ENCODE measurements at places on chromosomes 6 and 20.

GRCh38 chr6:161507375-161507774 lies 233.5 kb upstream of the AGPAT4 start:
- DNase-seq = no peak

DNA sequence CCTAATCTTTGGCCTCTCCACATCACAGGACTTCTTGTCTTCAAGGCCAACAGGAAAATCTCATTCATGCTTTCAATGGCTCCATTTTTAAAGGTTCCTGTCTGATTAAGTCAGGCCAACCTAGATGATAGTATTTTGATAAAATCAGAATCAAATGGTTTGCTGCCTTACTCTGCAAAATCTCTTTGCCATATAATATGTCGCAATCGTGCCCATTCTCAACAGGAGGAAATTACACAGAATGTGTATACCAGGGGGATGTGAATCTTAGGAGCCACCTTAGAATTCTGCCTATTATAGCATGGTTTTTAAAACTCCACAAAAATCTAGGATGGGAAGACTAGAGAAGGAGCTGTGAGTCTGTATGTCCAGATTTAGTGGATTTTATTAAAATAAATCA lies 612.9 kb upstream of the MAN1A1 start:
- no peak for DNase-seq

- DNase-seq = peak; percentile 66
Measured at GRCh38 chr6:13574571-13575376, at the start of gene SIRT5. Gene SIRT5 (plus strand): TSS chr6:13574601. CDS start chr6:13584111, 9,510 bp downstream.

GRCh38 chr6:42200035-42200434 lies 5.3 kb upstream of the GUCA1B start:
- DNase-seq = no peak

DNA sequence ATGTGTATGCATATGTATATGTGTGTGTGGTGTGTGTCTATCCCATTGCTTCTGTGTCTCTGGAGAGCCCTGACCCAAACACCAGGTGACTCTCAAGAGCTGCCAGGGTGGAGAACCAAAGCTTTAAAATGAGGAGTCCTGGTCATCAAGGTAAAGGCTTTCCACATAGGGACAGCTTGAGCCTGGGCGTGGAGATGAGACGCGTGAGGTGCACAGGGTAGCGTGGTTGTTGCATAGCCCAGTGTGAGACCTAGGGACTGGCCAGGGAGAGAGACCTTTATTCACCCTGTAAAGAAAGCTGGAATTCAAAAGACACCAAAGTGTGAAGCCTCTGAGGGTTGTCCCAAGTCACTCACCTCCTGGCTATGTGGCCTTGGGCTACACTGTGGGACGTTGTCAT lies 149.1 kb downstream of the SYCP2 start:
- no peak for DNase-seq

DNA sequence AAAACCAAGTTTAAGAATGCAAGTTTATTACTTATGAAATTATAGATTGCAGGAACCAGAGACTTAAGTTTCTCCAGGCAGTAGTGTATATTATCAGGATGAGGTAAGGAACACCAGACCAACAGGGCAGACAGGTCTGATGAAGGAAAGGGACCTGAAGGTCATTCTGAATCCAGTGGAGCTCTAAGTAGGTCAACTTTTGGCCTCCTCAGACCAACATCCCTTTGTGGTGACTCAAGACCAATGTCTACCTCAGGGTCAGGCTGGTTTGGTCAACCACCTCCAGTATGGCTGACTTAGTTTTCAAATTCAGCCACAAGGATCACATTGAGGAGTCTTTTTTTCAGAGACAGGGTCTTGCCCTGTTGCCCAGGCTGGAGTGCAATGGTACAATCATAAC lies 38.7 kb upstream of the TFAP2A start:
- DNase-seq = no peak

GRCh38 chr6:16947375-16948015 lies 154.4 kb upstream of the STMND1 start:
- DNase-seq = no peak

DNA sequence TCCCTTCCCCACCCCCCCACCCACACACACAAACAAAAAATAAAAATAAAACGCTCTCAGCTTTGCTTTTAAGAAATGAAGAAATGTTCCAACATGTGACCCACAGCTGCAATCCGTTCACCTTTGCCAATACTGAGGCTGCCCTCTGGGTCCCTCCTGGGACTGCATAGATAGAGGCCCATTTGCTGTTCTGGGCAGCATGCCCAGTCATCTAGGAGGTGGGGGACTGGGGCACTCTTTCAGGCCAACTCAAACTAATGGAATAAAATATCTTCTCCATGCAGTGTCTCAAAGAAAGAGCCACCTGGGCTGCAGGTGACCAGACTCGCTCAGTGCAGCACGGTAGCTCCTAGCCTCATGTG lies 79.9 kb downstream of the SLC22A3 start:
- no peak for DNase-seq

DNA sequence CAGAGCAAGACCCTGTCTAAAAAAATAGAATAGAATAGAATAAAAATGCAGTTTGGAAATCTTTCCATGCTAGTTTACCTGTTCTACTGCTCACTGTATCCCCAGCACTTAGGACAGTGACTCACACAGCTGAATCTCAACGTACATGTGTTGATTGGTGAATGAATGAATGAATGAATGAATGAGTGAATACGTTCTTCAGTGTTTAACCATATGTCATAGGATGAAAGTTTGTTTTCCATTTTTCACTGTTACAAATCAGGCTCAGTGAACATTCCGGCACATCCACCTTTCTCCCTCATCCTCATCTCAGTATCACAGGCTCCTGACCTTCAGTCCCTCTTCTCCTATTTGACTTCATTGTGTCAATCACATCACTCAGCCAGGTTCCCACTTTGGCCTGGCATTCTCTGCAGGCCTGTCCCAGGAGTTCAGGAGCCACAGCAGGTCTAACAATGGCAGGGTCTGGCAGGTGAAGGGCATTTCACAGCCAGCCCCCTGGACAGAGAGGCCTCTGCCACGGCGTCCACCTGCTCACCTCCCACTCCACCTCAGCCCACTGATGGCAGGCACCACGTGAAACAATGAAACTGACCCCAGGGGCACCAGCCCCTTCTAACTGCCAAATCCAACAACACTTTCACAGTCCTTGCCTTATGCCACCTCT lies 7.9 kb downstream of the ZC3H12D start:
- DNase-seq = no peak

DNA sequence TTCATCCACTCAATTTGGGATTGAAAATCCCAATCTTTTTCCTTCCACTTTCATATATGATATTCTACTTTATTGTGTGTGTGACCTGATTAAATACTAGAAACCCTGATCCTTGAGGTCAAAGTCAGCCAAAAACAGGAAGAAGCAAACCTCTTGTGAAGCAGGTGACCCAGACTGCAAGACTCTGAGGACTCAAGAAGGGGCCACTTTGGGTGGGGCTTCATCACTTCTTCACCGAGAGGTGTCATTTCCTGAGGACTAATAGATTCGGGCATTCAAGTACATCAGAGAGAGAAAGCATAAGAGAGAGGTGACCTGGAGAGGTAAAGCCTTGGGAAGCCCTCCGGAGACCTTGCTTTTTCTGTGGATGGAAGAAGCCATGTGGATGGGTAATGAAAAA lies 129.0 kb downstream of the CFAP61 start:
- DNase-seq = peak; percentile 32

DNA sequence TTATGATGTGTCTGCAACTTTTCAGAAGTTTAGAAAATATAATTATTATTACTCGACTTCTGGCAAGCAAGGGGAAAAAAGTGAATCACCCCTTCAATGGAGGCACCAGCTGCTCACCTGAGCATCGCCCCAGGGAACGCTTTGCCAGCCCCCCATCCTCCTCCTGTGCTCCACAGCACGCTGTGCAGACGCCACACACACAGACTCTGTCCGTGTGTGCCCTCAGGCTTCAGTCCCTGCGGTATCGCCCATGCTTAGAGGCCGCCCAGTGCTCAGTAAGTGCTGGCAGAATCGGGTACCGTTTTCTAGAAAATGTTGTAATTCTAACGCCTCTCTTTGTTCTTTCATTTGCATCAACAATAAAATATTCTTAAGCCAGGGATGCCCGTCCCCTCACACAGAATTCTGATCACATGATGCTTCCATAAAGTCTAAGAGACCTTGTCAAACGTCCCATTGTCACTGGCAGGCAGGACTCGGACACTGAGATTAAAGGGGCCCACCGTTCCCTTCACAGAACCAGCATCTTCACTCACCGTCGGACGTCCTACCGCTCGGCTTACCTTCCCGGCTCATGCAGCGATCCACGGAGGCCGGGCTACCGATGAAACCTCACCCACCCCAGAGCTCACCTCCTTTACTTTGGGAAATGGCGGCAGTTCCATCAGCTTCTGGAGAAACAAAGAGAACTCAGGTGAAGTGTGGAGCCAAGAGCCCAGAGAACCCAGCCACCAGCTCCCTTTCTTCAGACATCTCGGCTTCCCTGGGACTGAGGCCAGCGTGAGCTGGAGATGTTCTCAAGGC lies 105.5 kb downstream of the DLL1 start:
- DNase-seq = no peak

DNA sequence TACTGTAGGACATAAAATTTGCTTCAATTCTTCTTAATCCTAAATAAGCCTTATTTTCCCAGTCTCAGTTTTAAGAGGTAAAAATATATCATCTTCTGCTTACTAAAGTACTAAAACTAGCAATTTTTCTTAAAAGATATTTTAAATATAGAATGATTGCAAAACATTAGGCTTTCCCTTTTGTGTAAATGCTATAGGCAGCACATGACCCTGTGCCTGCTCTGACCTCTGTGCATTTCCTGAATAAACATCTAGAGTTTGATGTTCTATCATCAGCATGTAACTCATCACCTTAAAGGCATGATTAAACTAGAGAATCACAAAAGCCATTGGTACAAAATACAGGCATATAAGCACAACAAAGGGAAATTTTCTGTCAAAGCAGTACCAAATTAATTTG lies 422.7 kb downstream of the TFAP2B start:
- DNase-seq = no peak

DNA sequence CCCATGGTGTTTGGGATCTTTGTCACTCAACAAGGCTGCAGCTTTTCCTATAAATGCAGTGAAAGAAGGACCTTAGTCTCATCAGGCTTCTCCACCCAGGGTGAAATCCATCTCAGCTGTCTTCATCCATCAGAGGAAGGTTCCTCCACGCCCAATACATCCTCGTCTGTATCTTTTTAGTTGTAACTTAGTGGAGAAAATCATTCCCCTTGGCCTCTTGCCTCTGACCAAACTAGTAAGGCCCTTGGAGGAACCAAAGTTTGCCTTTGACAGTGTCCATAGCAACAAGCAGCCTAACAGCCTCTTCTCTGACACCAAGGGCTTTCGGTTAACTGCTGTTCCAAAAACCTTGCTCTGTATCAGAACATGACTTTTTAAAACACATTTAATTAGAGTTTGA lies 230.3 kb upstream of the ECI2 start:
- no peak for DNase-seq

DNA sequence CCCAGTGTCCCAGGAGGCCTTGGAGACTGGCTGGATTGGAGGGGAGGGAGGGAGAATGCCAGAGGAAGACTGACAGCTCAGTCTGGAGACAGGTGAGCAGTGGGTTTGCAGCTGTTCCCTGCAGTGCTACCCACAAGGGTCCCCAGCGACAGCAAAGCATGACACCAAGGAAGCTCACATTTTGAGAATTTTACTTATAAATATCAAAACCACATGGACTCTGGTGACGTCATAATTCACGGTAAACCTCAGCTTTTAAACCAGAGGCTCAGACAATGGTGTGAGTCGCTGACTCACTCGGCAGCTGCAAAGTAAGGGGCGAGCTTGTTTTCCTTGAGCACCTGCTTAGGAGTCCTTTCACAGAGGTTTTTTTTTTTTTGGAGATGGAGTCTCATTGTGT lies 65.2 kb downstream of the THBS2 start:
- no peak for DNase-seq

- DNase-seq = peak; percentile 28
Measured at GRCh38 chr20:37095108-37095598, 644 bp downstream of the RBL1 start.

DNA sequence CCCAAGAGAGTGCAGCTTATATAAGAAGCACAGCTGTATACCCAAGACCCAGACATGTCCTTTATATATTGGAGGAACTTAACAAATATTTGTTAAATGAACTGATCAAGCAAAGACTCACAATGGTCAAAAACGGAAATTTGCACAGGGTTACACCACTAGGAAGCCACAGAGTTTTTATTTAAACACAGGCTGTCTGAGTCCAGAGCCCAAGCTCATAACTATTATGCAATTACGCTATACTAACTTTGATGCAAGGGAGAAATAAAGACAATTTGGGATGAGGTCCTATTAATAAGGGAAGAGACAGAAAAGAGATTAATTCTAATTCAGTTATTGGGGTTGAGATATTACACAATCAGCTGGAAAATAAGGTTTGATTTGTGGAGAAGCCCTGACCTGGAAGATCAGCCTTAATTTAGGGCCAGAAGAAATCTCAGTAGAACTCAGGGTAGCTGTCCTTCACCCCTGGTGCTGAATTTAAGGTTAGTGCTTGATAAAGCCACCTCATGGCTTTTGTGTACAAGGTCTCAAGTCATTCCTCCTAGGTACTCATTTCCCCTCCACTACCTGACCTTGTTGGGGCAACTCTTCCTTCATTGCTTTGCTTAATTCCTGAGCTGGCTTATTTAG lies 10.5 kb upstream of the ZNF334 start:
- DNase-seq = no peak

DNA sequence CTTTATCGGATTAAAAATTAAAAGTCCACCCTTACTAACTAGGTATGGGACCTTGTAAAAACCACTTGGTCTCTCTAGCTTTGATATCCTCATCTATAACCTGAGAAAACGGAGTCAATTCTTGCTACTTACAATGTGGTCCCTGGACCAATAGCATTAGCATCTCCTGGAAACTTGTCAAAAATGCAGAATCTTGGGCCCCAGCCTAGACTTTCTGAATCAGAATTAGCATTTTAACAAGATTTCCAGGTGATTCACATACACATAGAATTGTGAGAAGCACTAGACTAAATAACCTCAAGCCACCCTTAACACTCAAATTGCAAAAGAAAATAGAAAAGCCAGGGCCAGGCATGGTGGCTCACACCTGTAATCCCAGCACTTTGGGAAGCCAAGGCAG lies 96.6 kb downstream of the RNGTT start:
- no peak for DNase-seq

DNA sequence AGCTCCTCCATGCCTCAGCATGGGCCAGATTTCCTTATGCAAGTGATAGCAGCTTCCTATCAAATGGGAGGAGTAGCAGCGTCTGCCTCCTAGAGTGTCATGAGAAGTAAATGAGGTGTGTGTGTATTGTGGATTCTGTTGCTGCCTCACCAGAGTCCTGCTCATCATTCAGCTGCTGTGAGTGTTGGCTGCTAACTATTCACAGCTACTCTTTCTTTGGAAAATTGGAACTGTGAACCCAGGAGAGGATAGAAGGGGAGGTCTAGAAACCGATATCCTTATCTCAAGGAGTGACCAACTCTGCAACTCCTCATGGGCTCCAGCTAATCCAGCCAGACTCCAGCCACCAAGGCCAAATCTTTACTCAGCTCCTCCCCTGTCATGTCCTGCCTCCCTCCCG lies 63.3 kb downstream of the TOX2 start:
- no peak for DNase-seq

GRCh38 chr6:128246472-128247260 lies 273.7 kb downstream of the PTPRK start:
- DNase-seq = no peak

- no peak for DNase-seq
Measured at GRCh38 chr6:14364370-14364769, 246.8 kb downstream of the CD83 start.

GRCh38 chr6:24307881-24308280 lies 50.0 kb downstream of the DCDC2 start:
- no peak for DNase-seq

All from effector memory CD8-positive, alpha-beta T cell (primary cell).